ENCODE measurements at places on chromosomes 5 and 9.

- DNase-seq: no peak
Observed at GRCh38 chr5:160151017-160151416, 31.8 kb upstream of the PWWP2A start.

DNA sequence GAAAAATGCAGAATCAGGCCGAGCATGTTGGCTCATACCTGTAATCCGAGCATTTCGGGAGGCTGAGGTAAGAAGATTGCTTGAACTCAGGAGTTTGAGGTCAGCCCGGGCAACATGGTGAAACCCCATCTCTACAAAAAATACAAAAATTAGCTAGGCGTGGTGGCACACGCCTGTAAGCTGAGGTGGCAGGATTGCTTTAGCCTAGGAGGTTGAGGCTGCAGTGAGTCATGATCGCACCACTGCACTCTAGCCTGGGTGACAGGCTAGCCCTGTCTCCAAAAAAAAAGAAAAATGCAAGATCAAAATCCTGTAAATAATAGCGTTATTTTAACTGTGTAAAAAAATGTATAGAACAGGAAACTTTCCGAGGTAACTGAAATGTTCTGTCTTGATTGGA is 39.4 kb downstream of the RNF44 start:
- no peak for DNase-seq

DNA sequence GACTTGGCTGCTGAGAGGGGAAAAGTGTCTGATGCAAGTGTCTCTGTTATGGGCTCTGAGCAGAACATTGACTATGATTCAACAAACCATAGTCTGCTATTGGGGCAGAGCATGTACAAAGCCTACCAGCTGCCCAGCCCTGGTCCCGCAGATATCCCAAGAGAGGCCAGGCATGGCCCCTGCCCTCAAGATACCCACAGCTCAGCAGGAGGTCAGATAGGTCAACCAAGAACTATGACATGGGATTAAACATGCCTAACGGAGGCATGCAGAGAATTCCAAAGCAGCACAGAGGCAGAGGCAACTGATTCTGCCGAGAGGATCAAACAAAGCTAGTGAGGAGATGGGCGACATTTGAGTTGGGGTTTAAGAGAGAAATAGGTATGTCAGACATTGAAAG is 39.9 kb upstream of the CPLX2 start:
- DNase-seq: no peak

GRCh38 chr9:122816163-122816867 is 12.1 kb downstream of the PDCL start:
- peak; percentile 44 for DNase-seq

DNA sequence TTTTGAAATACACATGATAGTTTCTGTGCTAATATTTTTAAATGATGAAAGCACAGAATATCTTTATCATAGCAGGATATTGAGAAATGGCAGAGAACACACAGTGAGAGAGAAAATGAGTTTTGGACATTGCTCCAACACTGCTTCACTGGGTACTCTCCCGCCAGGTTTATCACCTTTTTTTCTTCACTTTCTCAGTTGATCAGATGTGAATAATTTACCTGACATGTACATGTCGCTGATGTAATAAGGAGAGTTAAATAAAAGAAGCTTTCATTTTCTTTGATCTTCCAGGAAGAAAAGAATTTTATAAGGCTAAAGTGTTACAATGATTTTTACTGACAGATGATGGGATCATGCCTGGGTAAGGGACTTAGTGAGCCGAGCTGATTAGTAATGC is 134.5 kb downstream of the ALDH1A1 start:
- no peak for DNase-seq

DNA sequence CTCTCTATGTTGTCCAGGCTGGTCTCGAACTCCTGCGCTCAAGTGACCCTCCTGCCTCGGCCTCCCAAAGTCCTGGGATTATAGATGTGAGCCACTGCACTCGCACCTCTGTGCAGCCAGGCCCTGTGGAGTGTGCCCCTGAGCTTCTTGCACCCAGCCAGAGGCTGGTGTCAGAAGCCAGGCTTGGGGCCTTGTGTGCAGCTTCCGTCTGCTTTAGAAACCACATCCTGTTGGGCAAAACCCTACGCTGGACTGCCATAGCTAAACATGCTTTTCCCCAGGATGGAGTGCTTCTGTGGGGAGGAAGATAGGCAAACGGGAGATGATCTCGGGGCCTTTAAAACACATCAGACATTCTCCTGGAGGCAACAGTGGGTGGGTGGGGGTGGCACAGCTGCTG is 40.1 kb downstream of the PRRT1B start:
- peak; percentile 42 for DNase-seq

- no peak for DNase-seq
Observed at GRCh38 chr5:153445875-153446579, 44.4 kb upstream of the GRIA1 start.

- DNase-seq: peak; percentile 22
Observed at GRCh38 chr9:21761309-21761901, 41.0 kb upstream of the MTAP start.

DNA sequence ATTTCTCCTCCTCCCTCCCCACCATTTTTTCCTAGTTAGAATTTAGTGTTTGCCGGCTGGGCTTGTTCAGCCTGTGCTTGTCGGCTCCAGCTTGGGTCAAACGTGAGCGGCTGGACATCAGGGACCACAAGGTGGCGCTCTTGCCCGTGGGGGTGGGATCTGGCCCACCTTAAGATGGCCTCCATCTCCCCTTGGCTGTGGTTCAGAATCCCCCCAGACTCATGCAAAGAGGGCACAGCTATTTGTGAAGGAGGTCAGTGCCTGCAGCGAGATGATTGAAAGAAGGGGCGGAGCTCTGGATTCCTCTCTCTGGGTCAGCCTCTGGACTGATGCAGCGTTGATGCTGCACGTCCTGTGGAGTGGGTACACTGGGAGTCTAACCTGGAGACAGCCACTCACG is 283.3 kb upstream of the TUT7 start:
- peak; percentile 34 for DNase-seq

GRCh38 chr5:72313141-72313540 is 6.9 kb downstream of the MRPS27 start:
- DNase-seq: no peak

- DNase-seq: no peak
Observed at GRCh38 chr9:79977074-79977435, 405.3 kb downstream of the TLE4 start.

GRCh38 chr5:54446379-54446732 is 9.1 kb upstream of the HSPB3 start:
- DNase-seq: no peak

DNA sequence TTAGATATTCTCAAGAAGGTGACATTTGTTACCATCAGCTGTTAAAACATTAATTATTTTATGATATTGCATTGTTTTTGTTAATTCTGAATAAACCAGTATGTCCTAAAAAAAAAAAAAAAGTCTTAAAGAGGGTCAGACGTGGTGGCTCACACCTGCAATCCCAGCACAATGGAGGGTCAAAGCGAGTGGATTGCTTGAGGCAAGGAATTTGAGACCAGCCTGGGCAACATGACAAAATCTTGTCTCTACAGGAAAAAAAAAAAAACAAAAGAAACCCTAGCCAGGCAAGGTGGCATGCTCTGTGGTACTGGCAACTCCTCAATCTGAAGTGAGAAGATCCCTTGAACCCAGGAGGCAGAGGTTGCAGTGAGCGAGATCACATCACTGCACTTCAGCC is 46.8 kb downstream of the CYLC2 start:
- DNase-seq: no peak

GRCh38 chr5:170821257-170821800 is 37.8 kb downstream of the GABRP start:
- no peak for DNase-seq

GRCh38 chr5:141976176-141976575 is 7.3 kb downstream of the RNF14 start:
- no peak for DNase-seq

DNA sequence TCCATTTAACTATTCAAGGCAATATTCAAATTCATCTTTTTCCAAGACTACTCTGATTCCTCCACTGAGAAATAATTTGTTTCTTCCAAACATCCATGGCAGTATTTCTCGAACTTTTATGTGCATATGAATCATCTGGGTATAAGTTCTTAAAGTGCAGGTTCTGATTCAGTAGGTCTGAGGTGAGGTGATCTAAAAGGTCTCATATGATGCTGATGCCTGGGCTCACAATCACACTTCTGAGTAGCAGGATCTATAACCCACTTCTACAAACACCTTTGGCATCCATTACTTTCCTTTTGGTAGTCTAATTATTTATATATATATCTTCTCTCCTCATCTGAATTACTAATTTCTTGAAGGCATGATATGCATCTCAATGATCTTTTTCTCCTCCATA is 7.2 kb downstream of the ERP44 start:
- DNase-seq: no peak

- no peak for DNase-seq
Observed at GRCh38 chr9:357560-357959, 142.9 kb downstream of the DOCK8 start.

- no peak for DNase-seq
Observed at GRCh38 chr5:3835811-3836210, 240.2 kb downstream of the IRX1 start.

- DNase-seq: no peak
Observed at GRCh38 chr9:128732576-128732975, 8.6 kb upstream of the ZDHHC12 start.

GRCh38 chr5:3282841-3283240 is 312.8 kb upstream of the IRX1 start:
- no peak for DNase-seq

GRCh38 chr5:61631438-61631941 is 299.4 kb downstream of the ZSWIM6 start:
- no peak for DNase-seq

- DNase-seq: no peak
Observed at GRCh38 chr9:17863213-17863883, 284.5 kb downstream of the SH3GL2 start.

DNA sequence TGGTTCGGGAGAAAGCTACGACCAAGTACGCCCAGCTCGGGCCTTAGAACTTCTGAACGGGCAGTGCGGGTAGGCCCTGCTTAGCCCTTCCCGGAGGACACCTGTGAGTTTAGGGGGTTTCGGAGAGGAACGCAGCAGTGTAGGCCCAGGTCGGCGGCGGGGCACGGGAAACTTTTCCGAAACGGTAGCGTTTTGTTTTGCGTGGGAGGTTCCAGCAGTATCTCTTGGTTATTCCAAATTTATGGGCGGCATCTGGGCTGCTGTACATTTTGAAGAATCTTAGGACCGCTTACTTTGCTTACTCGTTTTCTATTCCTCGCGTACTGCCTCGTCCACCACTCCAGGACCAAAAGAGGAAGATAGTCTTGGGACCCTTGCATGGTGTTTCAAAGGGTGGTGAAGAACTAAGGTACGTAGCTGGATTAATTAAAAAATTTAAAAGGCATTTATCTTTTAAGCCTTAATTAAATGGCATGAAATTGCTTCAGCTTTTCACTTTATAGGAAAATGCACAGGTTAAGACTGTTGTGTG is 492 bp downstream of the TENT2 start:
- DNase-seq: no peak

GRCh38 chr5:145976431-145977155 is 40.2 kb downstream of the SH3RF2 start:
- no peak for DNase-seq

GRCh38 chr5:109611505-109611904 is 78.2 kb upstream of the MAN2A1 start:
- no peak for DNase-seq

GRCh38 chr9:124739360-124739759 is 31.8 kb downstream of the NR6A1 start:
- no peak for DNase-seq

GRCh38 chr9:95516734-95517558 is at the start of gene PTCH1:
Gene PTCH1, minus strand, starts transcription at chr9:95516971.
- peak; percentile 64 for DNase-seq

- no peak for DNase-seq
Observed at GRCh38 chr5:43301653-43302091, 11.5 kb downstream of the HMGCS1 start.

DNA sequence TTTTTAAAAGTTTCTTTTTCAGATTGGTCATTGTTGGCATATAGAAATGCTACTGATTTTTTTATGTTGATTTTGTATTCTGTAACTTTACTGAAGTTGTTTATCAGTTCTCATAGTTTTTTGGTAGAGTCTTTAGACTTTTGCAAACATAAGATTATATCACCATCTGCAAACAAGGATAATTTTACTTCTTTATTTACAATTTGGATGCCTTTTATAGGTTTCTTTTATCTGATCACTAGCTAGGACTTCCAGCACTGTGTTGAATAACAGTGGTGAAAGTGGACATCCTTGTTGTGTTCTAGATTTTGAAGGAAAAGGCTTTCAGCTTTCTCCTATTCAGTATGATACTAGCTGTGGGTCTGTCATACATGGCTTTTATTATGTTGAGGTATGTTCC is 170.3 kb downstream of the WDR70 start:
- no peak for DNase-seq

DNA sequence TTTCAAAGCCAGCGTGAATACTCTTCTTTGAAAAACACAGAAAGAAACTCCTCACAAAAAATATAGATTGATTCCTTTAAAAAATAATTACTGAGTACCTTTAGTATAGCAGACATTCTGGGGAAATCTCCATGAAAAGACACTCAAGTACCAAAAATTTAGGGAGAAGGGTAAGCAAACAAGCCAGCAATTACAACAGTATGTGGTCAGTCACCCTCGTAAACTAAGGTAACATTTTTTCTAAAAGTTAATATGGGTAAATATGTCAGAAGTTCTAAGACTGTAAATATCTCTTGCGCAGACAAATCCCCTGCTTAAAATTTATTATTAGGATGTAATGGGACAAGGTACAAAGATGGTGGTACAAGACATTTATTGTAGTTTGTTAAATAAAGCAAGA is 102.0 kb upstream of the PTGER4 start:
- DNase-seq: no peak

GRCh38 chr5:135122797-135123196 is 88.8 kb upstream of the PITX1 start:
- no peak for DNase-seq

DNA sequence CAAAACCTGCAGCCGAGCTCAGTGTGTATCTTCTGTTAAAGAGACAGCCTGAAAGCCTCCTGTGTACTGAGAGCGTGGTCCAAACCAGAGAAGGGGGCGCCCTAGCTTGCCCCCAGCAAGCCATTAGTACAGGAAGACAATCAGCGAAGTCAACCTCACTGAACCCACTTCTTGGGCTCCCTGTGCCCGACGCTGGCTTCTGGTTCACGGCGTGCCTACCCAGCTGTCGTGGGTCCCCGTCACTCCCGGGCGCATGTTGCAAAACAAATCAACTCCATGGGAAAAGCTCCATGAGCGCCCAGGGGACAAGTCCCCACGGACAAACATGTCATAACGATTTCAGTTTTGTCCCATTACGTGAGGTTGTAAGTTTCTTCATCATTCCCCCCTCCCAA is 326.9 kb downstream of the SH3GL2 start:
- no peak for DNase-seq

DNA sequence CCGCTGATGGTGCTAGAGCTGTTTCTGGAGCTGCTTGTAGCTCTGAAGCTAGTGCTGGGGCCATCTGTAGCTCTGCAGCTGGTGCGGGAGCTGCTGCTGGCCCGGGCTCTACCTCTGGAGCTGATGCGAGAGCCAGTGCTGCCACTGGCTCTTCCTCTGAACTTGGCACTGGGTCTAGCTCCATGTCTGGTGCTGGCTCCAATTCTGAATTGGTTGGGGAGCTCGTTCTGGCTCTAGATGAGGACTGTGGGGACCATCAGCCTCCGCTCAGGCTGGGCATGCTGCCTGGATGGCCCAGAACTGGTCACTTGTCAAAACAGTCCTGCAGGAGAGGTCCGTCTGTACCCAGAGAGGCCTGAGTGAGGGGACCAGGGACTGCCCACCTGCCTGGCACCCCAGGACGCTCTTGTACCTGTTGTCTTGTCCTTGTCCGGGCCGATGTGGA is 21.5 kb downstream of the OBP2B start:
- no peak for DNase-seq

- DNase-seq: no peak
Observed at GRCh38 chr9:94801681-94802080, 75.2 kb downstream of the AOPEP start.

- no peak for DNase-seq
Observed at GRCh38 chr5:167229751-167230150, 1061.7 kb upstream of the WWC1 start.

Measured in stimulated activated naive CD8-positive, alpha-beta T cell treated with anti-CD3 and anti-CD28 coated beads, Interleukin-15, Interleukin-2, amounts not matched to agents 100 U/mL and 50 U/mL, for 24 hours (primary cell).